ENCODE measurements at places on chromosomes 7 and 10. TPM values are rescaled to one million over a fixed set of nuclear protein-coding genes. Genes with fewer than 3 reads are reported as not detected.
A peak's percentile ranks its signal among the peaks of the same experiment; 100 is the strongest.

The TEX36 gene
- total RNA-seq, result 0.25 TPM

DNA sequence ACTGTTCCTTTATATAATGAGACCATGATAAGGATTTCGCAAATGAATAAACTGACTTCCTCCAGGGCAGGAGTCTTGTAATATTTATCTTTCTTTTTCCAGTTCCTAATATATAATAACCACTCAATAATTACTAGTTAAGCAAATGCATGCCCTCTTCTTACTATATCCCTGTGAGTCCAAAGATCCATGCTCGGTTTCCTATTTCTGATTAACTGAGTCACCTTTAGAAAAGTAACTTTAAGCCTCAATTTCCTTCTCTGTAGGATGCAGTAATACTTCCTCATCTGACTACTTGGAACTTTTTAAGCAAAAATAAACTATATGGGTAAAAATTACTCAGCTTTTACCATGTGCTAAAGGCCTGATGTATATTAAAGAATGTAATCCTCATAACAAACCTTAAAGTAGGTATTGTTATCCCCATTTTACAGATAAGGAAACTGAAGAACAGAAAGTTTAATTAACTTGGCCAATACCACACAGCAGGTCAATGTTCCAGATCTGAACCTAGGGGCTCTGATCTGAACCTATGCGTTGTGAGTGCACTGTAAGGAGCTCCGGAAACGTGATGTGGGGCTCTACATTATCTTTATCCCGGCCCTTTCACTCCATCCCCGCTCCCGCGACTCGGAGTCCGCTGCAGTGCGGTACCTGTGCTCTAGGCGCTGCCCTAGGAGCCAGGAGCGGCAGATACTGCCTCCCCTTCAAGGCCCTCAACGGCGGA lies 458 bp downstream of the COX15 start:
- no peak for DNase-seq

DNA sequence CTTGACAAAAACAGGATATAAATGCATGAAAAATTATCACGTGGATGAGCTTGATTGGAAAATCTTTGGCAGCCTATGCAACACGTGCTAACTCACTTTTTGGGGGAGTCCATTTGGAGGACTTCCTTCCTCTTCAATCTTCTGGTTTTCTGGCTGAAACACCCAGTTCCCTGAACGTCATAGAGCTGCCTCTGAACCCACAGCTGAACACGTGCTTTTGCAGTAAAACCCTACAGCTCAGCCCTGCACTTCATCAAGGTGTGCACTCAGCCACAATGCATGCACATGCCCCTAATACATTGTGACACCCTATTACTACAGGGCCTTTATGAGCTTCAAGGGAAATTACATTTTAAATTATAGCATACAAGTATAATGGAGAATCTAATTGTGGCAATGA lies 808.7 kb upstream of the AUTS2 start:
- DNase-seq, result no peak

GRCh38 chr10:123729523-123729922 lies 63.4 kb downstream of the GPR26 start:
- DNase-seq, result no peak

DNA sequence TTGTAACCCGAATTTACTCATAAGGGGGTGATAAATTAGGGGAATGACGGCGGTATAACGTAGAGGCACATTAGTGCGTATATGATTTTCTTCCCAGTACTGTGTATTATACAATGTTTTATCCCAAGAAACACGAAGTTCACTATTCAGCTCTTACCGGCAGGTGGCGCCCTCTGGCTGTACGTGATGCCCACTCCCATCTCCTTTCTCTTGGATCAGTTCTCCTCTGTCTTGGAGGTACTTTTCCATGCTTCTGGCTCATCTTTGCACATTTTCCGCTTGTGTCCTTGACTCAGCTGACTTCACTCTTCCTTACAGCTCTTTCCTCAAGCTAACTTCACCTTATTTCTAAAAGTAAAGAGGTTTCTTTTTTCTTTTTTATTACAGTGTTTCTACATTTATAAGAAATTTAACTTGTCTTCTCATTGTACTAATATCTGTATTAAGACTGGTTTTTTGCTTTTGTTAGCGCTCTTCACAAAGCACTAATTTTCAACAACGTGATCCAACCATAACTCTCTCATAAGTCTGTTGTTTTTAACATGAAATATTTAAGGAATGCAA lies 21.3 kb downstream of the TMEM176B start:
- DNase-seq, result peak; percentile 68

DNA sequence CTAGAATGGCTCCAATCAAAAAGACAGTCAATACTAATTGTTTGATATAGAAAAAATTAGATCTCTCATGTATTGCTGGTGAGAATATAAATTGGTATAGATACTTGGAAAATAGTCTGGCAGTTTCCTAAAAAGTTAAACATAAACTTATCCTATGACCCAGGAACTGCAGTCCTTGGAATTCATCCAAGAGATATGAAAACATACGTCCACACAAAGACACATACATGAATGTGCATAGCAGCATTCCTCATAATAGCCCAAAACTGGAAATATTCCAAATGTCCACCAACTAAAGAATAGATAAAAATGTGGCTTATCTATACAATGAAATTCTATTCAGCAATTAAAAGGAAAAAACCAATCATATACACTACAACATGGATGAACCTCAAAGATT lies 128.4 kb downstream of the ZFAND4 start:
- DNase-seq, result no peak

GRCh38 chr10:60877061-60877776 lies 66.8 kb downstream of the RHOBTB1 start:
- DNase-seq, result no peak

DNA sequence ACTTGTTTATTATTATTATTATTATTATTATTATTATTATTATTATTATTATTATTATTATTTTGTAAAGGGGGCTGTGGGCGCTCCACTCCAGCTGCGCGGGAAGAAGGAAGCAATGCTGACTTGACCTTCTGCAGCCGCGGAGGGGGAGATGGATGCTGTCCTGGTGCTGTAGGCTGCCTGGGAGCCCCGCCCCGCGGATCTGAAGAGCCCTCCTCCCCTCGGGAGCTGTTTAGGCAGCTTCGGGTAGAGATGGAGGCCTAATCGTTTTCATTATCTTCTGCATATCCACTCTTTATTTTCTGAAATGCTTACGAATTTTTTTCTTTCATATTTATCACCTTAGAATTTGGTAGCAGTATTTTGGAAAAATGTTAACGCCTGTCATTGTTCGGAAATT lies 101.2 kb upstream of the KLF6 start:
- DNase-seq, result no peak

DNA sequence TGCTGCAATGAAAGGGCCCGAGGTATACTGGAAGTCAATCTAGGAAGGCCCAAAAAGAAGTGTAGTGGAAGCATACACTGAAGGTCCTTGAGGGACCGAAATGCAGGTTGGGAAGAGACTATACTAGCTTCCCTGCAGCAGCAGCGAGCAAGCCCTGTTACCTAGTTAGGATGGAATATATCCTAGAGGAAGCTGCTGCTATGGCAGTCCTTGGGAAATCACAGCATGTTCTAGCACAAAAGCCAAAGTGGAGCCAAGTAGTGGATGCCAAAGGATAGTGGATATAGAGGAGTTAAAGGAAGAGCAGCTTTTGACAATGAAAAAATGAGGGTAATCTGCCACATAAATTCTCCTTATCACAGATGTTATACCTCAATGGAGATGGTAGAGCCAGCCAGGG lies 123.8 kb upstream of the STARD3NL start:
- no peak for DNase-seq

- DNase-seq, result no peak
These were observed 126.4 kb downstream of the GNAT3 start for GRCh38 chr7:80385508-80385907.
